NCI-H69 (cell line): ENCODE measurements at places on chromosomes 16 and 17.
A peak's percentile ranks its signal among the peaks of the same experiment; 100 is the strongest.

DNA sequence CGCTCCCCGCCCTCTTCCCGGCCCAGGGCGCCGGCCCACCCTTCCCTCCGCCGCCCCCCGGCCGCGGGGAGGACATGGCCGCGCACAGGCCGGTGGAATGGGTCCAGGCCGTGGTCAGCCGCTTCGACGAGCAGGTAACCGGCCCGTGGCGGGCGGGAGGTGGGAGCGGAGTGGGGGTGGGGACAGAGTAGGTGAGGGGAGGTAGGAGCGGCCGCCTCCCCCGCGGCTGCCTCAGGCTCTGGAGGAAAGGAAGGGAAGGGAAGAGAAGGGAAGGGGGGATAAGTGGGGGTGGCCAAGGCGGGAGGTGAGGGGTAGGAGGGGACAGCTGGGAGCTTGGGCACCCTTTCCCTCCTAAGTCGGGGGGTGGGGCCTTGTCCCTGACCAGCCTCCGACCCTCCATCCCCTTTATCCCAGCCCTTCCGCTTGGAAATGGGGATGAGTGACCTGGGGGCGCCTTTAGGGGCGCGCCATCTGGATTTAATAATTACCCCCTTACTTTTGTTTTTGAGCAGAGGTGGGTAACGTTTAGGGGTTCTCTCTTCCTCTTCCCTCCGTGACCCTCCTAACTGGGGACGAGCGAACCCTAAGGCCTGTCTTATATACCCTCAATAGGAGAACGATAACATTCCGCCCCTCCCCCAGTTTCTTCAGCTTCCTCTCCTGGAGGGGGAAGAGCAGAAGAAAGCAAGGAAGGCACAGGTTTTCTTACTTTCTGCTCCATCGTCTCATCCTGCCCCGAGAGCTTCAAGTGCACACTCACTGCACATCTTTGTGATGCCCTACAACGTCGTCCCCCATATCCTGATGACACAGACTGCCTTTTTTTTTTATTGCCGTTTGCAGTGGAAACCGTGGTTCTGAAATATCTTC lies 694 bp downstream of the NF1 start:
- DNase-seq, result peak; percentile 78

- DNase-seq, result no peak
These were observed 131.9 kb upstream of the XYLT1 start for GRCh38 chr16:17602678-17603077.

DNA sequence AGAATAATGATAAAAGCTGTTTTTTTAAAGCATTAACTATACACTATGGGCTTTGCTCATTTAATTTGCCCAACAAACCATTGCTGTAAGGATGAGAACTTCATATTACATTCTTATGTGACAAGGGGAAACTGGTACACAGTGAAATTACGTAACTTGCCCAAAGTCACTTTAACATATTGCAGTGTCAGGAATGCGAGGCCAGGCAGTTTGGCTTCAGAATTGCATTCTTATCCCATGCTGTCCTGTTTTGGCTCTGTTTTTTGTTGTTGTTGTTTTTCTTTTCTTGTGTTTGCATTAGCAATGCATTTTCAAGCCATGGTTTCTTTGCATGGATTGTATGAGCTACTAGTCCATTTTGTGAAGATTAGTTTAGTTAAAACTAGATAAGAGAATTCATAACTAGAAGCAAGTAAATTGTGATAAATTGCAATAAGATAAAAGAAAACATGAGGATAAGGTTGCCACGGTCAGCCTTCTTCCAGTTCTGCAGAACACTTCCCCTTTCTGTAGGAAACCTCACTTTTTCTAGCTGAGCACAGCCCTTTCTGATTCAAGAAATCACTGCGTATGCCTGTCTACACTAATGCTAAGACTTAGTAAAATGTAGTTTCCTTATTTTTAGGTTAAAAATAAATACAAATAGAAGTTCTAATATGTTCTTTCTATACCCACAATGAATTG lies 221.3 kb upstream of the KCNJ16 start:
- no peak for DNase-seq

DNA sequence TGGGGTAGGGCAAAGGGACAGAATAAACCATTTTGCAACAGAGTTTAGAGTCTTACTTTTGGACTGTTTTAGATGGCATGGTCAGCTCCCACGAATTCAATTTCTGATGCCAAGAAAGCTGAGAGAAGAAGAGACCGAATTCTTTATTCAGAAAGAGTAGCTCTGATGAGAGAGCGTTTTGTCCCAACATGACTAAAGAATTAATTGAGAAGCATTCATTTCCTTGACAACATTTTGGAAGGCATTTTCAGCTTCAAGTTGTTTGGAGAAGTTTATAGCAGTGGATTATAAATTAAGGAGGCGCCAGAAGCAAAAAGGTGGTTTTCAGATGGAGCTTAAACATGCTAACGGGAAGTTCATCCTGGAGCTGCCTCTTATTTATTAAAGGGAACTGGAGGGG lies 12.2 kb downstream of the GAN start:
- no peak for DNase-seq

GRCh38 chr17:59257101-59257500 lies 36.8 kb downstream of the GDPD1 start:
- DNase-seq, result no peak

DNA sequence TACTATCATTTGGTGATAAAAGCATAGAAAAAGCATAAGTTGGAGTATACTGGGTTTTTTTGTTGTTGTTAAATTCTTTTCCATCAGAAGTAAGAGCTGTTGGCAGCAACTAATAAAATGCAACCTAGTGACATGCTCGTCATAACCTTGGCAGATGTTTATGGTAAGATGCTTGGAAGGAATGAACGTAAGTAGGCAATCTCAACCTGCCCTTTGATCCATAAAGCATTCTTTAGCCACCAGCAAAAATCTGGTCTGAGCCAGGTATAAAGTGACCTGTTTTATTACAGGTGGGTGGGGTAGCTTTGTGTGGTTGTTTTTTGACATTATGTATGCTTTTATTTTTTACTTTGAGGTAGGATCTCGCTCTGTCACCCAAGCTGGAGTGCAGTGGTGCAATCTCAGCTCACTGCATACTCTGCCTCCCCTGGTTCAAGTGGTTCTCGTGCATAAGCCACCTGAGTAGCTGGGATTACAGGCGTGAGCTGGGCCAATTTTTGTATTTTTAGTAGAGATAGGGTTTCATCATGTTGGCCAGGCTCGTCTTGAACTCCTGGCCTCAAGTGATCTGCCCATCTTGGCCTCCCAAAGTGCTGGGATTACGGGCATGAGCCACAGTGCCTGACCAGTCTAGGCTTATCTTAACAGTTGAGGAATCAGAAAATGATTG lies 22.0 kb downstream of the WSB1 start:
- DNase-seq, result no peak
